Nucleus accumbens (tissue), 56 donors: ENCODE measurements at places on chromosomes 11 and 22.

GRCh38 chr11:118238929-118239328, 13.2 kb downstream of the MPZL3 start:
- no peak for DNase-seq

GRCh38 chr11:16820324-16821092, 82.1 kb downstream of the C11orf58 start:
- peak; percentile 76 for DNase-seq

DNA sequence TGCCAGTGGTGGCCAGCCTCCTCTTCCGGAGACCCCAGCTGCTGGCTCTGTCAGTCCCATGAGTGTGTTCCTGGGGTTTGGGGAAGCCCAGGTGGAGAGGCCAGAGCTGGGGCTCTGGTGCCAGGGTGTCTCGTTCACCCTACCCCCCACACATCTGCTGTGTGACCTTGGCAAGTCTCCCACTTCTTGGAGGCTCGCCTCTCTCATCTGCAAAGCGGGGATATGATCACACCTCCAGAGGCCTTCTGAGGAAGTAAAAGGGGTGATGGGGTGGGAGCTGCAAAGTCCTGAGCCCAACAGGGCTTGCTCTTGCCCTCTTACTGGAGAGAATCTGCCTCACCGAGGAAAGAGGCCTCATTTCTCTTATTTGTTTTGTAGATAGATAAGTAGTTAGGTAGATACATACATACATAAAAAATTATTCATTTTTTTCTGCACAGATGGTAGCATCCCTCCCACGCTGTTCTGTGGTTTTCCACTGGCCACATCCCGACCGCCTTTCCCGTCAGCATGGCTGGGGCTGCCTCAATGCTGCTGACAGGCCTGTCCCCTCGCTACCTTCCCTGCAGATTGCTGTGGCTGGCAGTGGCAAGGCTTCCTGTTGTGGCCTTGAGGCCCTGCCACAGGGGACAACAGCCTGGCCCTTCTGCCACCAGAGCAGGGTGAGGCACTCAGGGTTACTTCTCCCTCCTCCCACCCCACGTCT, 23.9 kb downstream of the MYO7A start:
- no peak for DNase-seq

DNA sequence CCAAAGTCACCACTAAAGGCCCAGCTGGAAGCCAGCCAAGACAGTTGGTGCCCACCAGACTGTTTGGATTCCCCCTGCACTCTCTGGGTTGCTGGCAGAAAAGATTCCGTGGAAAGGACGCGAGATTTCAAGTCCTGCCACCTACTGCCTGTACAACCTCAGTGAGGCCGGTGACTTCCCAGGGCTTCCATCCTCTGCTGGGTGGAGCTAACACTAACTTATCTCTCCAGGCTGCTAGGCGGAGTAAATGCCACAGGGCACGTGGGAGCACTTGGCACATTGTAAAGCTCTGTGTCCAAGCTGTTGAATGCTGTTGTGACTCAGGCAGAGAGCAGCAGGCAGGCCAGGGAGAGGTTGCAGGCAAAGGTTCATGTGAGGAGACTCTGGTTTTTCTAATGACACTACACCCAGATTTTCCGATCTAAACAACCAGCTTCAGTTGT, 50.9 kb upstream of the CDON start:
- DNase-seq: no peak

DNA sequence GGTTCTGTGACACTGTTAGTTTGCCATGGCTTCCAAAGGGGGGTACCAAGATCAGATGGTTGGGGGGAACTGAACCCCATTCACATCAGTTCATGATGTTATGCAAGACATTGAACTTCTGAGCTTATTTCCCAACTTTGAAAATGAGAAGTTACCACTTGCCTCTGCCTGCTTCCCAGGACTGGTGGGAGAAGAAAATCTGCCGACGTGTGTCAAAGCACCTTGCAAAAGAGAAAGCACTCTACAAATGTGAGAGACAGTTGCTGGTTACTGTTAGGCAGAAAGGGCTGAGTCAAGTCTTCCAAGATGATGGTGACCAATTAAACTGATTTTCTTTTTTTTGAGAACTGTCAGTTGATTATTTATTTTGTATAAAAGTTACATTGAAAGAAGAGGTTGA, 45.6 kb downstream of the SMCO4 start:
- DNase-seq: no peak
